ENCODE measurements at places on chromosomes 12 and 14.

DNA sequence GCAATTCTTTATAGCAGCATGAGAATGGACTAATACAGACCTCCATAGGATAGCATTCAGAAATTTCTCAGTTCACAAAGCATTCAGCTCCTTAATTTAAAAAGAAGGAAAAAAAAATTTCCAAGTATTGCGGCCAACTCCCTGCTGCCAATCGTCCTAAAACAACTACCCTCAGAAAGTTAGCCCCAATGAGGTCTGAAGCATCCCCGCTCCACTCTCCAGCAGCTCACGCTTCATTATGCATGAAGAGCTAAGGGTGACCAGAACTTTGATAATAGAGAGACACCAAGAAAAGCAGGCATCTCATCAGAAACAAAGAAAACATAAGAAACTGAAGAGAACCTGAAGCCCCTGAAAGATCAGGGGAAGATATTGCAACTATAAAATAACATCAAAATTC is 172.8 kb upstream of the NUDT4 start:
- DNase-seq = no peak

- no peak for DNase-seq
Observed at GRCh38 chr12:62653740-62654139, 187.1 kb downstream of the MON2 start.

DNA sequence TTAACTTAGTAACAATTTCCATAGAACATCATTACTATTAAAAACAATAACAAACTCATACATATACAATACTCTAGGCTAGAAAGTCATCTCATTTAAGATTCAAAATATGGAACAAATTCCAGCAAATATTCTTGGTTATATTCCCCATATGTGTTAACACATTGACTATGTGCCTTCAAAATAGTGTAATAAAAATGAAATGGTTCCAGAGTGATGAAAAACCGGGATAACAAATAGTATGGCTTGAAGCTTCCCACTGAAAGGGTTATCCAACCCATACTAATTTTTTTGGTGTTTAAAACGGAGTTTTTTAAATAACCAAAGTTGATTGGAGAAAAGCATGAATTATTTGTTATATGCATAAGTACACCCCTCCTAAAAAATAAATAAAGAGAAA is 5.3 kb downstream of the LRIG3 start:
- DNase-seq = no peak

DNA sequence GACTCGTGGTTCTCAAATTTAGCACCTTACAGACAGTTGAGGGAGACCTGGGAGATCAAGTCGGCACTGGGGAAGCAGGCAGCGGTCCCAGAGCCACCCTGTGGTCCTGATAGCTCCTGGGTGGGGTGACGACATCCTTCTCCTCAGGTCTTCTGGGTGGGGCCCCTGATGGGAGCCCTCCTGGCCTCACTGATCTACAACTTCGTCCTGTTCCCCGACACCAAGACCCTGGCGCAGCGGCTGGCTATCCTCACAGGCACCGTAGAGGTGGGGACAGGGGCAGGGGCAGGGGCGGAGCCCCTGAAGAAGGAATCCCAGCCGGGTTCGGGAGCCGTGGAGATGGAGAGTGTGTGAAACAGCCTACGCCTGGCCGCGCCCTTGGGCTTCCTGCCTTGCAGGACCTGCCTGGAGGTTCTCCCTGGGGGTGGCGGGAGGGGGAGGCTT is 2.6 kb downstream of the AQP6 start:
- no peak for DNase-seq

DNA sequence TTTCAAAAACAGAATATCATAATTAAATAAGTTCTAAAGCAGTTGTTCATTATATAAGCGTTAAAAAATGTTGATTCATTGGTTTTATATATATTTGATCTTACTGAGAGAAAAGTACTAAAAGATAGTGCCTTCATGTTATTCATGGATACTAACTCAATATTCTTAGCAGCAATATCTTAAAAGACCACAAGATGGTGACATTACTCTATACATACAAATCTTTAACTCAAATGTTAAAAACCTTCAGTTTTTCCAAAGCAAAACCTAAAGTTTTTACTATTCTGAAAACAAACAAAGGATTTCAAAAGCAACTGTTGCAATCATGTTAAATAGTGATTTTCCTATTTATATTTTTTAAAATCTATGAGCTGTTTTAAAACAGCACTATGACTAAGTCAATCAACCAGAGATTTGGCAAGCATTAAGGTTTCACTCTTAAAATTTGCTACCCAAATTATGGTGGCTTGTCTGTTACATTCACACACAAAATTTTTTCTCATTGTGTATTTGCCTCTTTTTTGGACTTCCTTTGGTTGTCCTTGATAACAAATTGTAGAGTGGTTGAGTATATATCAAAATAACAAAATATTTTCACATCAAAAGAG is 50.1 kb upstream of the RERGL start:
- peak; percentile 9 for DNase-seq

- peak; percentile 12 for DNase-seq
Observed at GRCh38 chr12:98594050-98594835, 757 bp downstream of the SLC25A3 start.

- DNase-seq = no peak
Observed at GRCh38 chr12:114847441-114848035, 163.6 kb upstream of the TBX3 start.

- DNase-seq = no peak
Observed at GRCh38 chr14:71478542-71478941, 453.7 kb upstream of the RGS6 start.

DNA sequence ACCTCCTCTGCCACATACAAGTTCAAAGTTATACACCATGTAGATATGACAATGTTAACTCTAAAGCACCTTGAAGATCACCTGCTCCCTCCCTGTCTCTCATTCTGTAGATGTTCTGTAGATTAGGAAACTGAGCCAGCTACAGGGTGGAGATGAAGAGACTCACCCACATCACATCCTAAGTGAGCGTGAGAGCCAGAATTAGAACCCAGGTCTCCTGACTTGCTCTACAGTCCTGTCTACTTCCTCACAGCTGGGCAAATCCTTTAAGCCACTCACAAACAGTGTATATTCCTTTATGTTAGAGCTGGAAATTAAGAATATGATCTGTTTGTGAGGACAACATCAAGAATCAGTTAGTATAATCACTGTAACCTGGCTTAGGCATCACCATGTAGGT is 1.8 kb downstream of the APPL2 start:
- DNase-seq = no peak

GRCh38 chr14:98903371-98903770 is 368.6 kb downstream of the BCL11B start:
- peak; percentile 88 for DNase-seq

DNA sequence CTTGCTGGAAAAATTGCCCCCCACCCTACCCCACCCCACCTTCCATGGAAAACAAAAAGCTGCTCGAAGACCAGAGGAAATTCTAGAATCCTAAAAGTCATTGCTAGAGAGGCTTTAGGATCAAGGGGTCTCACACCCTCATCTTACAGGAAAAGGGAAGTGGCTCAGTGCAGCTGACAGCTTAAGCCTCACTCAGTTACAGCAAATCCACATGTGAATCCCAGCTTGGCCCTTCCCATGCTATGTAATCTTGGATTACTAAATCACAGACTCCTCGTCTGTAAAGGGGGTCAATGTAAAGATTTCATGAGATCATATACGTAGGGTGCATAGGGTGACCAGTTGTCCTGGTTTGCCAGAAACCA is 25.9 kb downstream of the CMKLR1 start:
- no peak for DNase-seq

DNA sequence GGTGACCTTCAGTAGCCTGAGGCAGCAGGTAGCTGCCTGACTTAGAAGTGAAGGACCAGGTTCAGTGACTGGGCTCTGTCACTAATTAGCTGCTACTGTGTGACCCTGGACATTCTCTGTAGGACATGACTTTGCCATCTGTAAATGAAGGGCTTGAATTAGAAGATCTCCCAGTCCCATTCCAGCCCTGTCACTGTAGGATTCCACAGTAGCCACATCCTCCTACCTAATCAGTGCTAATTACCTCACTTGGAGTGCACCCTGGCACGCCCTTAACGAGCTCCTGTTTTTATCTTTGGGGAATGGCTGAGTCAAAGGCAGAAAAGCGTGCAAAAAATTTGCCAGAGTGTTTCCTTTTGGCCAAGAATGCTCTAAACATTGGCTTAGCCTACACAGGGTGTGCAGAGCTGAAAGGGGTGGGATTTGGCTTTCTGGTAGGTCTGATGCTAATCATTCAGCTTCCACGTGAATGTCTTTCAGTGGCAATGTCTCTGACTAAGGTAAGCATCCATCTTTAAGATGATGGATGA is 6.8 kb downstream of the NTF3 start:
- DNase-seq = no peak

GRCh38 chr14:105537580-105538474 is 11.4 kb downstream of the TMEM121 start:
- peak; percentile 19 for DNase-seq

DNA sequence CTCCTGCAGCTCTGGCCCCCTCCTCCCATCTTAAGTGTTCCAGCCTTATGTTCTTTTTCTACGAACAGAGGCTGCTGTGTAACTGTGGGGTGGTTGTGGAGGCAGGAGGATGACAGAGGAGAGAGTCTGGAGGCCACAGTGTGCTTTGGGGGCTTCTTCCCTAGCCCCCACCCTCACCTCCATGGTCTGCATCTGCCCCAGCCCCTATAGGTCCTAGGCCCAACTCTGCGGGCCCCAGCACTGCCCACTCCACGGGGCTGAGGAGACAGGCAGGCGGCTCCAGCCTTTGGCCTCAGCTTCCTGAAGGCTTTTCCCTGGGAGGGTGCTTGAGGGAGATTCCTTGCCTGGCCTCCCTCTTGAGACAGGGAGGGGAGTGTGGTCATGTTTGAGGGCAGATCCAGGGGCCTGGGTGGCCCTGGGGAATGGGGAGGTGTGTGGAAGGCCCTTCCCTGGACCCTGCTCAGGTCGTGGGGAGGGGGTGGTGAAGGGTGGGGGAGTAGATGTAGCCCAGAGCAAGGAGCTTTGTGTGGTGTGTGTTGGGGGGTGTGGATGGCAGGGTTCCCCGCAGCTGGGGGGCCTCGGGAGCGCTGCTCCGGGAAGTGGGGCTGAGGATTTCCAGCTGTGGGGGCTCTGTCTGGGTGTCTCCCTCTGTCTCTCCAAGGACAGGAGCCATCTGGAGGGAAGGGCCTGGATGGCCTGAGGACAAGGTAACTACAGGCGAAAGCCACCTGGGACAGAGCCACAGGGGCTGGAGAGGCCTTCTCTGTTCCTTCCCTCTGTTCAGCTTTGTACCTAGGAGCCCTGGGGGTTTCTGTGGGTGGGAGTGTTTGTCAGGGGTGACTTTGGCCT is 1.1 kb downstream of the SMIM41 start:
- DNase-seq = no peak

Measured in mammary epithelial cell (primary cell).